ENCODE measurements at places on chromosomes 7 and 10.

DNA sequence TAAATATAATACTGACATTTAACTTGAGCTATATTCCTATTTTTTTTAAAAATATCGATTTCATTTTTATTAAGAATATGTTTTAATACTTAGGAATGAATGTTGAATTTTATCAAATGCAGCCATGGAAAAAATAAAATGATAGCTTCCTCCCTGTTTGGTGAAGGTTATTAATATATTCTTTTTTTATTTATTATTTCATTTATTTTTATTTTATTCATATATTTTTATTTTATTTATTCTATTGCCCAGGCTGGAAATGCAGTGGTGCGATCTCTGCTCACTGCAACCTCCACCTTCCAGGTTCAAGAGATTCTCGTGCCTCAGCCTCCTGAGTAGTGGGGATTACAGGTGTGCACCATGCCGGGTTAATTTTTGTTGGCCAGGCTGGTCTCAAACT lies 160.2 kb downstream of the PKD1L1 start:
- no peak for DNase-seq

DNA sequence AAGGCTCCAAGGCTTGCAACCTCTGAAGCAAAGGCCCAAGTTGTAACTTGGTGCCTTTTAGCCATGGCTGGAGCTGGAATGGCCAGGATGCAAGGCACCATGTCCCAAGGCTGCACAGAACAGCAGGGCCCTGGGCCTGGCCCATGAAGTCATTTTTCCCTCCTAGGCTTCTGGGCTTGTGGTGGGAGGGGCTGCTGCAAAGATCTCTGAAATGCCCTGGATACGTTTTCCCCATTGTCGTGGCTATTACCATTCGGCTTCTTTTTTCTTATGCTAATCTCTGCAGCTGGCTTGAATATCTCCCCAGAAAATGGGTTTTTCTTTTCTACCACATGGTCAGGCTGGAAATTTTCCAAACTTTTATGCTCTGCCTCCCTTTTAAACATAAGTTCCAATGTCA lies 234.2 kb downstream of the CDK14 start:
- no peak for DNase-seq

DNA sequence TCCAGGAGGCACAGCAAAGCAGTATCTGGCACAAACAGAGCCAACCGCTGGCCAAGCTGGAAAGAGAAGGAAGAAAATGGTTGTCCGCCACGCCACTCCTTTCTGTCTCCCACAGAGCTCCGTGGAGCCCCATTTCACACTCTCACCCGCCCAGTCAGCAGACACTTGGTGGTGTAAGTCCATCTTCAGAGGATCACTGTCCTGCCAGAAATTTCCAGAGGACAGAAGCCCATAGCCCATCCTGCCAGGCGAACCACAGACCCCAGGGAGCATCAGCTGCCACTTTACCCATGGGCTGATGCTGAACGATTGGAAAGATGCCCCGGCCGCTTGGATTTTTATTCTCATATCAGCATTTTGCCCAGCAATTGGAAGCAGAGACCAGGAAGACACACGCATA lies 144.7 kb upstream of the LYZL2 start:
- no peak for DNase-seq

DNA sequence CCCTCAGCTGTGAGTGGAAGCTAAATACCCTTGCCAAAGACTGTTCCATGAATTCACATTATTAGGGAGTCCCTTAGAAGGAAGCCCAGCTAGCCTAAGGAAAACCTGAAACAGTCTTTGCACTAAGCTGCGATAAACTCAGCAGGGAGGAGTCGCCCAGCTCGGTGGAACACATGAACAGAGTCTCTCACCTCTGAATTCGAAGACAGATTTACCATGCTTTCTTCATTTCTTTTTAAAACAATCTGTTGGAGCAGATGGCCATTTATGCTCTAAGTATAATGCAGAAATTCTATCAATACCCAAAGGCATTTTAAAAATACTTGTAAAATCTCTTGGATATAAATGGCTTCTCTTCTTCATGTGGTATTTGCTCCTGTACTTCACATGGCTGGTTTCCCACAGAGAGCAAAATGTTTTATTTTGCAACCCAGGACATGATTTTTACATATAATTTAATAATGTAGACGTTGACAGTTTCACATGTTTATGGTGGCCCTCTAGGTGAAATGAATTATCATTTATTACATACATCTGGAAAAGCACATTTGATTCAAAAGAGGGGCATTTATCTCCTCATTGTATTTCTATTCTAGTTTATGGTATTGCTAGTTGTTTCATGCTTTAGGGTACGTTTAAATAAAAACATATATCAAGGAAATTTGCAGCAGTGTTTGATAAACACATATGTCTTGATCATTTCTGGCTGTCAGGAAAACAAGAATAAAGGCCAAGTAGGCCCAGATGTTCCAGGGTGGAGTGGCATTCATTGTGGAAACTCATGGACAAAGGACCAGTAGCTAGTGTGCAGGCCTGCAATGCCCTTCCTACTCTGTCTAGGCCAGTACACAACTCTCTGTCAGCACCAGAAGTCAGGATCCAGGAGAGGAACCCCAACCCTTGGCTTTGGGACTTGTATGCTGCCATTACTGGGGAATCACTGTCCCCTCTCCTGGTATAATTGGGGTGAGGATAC lies 52.2 kb downstream of the LRGUK start:
- DNase-seq: no peak

GRCh38 chr10:35517431-35518181 lies 87.5 kb upstream of the GJD4 start:
- DNase-seq: no peak

DNA sequence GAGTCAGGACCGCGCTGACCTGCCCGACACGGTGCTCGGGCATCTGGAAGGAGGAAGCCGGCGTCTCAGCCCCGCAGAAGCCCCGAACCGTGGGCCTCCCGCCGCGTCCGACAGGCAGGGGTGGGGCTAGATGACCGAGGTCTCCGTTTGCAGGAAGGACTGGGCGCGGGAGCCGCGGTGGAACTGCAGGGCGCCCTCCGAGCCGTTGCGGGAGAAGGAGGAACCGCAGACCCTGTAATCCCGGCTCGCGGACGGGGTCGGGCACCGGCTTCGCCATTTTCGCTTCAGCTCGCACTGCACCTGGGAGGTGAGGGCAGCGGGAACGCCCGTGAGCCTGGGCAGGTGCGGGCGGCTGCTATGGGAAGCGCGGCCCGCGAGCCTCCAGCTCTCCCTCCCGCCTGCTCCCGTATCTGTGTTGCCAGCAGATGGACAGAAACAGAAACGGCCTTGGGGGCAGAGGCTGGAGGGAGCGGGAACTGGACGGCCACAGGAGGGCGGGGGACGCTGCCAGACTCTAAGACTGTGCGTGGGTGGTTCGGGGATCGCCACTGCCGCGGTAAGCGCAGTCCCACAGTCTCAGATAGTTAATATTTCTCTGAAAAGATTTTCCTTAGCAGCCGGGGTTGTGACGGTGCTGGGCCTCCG lies 114.1 kb downstream of the VIPR2 start:
- no peak for DNase-seq

DNA sequence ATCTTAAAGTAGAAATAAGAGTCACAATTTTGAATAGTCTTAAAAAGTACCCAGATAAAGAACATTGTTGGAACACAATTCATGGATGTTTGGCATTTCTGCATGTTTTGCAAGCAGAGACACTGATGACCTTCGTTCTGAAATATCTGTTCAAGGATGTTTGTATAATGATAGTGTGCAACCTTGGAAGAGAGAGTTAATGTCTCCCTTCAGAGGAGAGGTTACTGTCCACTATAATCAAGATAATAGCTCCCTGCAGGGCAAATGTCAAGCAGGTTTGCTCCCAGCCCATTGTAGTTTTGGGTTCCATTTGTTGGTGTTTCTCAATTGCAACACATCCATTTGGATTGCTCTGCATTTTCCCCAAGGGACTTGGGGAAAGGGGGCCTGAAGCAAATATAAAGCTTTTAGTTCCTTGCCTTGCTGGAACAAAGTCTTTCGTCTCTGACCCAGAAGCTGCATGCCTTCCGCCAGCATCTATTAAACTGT lies 45.2 kb downstream of the COL1A2 start:
- DNase-seq: no peak

DNA sequence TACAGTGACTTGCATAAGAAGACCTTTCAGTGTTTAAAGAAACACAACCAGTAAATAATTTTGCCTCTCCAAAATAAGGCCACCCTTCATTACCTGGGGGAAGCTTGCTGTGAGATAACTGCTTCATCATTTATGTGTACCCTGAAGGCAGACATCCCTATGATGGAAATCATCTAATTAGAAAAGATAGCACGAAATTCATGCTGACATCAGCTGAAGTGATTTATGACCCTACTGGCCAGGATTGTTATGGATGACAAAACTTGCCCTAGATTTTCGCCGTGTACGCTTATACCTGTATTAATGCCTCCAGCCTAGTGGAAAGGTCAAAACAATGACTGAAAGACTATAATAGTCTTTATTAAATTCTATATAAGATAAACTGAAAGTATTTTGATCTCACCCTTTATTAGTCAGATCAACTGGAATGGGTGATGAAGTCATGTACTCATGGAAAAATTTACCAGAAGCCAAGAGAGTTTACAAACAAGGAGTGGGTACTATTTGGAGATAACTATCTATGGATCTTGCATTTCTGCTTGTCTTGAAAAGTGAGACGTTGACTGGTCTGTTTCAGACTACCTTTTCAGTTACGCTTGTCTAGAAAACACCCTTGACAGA lies 114.2 kb downstream of the PPP1R3A start:
- DNase-seq: no peak

GRCh38 chr10:50393784-50394467 lies 142.6 kb upstream of the ASAH2 start:
- no peak for DNase-seq

- no peak for DNase-seq
These were observed 644.1 kb upstream of the GALNT17 start for GRCh38 chr7:70487886-70488285.

- no peak for DNase-seq
These were observed 33.2 kb upstream of the ZNF716 start for GRCh38 chr7:57416601-57417358.

GRCh38 chr7:151185762-151186639 lies 1.0 kb downstream of the ASB10 start:
- DNase-seq: no peak

DNA sequence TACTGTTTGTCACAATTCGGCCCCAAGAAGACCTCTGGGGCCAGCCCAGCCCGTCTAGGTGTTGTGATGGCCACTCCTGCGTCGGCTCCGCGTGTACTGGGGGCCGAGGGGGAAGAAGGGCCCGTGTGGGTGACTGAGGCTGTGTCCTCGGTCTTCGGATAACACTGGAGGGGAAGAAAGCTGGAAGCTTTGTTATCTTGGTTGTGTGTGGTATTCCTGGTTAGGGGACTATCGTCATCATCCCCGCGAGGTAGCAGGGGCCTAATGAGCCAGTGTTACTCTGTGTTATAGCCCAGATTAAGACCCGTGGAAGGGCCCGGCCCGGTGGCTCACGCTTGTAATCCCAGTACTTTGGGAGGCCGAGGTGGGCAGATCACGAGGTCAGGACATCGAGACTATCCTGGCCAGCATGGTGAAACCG lies 854 bp downstream of the MTG1 start:
- no peak for DNase-seq

GRCh38 chr10:20157314-20157713 lies 341.1 kb downstream of the PLXDC2 start:
- no peak for DNase-seq

DNA sequence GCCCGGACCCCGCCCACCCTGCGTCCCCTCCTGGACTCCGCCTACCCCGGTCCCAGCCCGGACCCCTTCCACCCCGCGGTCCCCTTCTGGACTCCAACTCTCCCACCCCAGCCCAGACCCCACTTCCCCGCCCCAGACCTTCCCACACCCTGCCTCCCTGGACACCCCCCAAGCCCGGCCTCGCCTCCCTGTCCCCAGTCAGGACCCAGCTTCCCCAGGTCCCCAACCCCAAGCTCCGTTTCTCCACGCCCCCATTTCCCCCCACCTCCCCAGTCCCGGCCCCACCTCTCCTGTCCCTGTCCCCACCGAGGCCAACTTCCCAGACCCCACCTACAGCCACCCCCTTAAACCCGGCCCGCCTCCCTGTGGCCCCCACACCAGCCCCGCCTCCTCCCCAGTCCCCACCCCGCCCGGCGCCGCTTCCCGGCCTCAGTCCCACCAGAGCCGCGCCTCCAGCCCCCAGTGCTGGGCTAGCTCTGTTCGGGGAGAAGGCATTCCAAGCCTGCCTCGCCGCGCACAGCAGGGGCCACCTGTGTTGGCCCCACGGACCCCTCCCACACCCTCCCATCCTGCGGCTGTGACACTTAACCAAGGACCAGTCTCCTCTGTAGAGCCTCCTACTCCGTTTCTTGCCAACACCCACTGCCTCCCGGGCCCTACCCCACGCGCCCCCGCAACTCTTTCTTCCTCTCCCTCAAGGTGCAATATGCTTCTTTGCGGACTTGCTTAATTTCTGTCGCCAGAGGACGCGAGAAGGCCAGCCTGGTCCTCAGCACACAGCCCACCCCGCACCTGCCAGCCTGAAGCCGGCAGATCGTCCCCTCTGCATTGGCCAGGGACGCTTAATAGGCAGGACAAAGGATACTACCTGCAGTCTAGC lies 736 bp upstream of the ITIH5 start:
- DNase-seq: no peak

DNA sequence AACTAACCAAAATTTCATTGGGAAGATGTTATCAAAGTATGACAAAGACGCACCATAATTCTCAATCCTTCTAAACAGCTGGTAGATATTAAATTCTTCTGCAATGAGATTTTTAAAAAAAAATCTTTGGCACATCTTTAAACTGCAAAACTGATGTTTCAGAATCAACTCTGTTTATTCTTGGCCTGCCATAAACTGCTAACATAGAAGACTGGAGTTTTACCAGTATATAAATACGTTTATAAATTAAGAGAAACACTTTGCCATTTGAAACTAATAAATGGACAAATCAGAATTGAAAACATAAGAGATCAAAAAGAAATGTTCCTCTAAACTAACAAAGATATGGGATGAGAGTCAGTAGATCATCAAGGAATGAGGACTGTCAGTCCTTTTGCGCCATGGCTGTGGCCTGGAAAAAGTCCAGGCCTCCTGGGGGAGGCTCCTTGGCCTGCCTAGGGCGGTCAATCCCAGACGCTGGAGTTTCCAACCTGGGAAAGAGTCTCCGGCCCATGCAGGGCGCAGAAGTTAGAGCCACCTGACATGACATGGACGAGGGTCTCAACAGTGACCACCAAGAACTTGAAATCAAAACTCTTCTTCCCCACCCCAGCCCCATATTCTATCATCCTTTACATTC lies 34.2 kb upstream of the NEBL start:
- DNase-seq: no peak

GRCh38 chr10:61733358-61733940 lies 70.7 kb downstream of the CABCOCO1 start:
- DNase-seq: no peak

DNA sequence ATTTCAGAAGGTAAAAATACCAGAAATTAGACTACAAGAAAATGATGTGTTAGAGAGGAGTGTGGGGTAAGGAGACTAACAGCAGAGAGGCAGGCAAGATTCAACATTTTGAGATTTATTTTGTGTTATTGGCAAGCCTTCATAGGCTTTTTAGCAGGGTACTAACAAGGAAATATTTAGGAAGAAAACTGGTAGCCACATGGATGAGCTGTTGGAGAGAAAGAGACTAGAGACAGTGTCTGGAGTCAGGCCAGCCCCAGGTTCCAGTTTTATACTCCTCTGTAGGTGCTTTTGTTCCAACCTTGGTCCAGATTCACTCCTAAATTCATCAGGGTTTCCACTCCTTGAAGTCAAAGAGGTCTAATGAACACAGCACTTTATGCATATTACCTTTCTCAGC lies 41.1 kb downstream of the GPRIN2 start:
- DNase-seq: no peak

Measured in stimulated activated CD4-positive, alpha-beta T cell treated with anti-CD3 and anti-CD28 coated beads, Interleukin-12 subunit alpha, Interleukin-12 subunit beta, amount 100 ng/mL, for 48 hours (primary cell).